ENCODE measurements at places on chromosomes 4 and X.

DNA sequence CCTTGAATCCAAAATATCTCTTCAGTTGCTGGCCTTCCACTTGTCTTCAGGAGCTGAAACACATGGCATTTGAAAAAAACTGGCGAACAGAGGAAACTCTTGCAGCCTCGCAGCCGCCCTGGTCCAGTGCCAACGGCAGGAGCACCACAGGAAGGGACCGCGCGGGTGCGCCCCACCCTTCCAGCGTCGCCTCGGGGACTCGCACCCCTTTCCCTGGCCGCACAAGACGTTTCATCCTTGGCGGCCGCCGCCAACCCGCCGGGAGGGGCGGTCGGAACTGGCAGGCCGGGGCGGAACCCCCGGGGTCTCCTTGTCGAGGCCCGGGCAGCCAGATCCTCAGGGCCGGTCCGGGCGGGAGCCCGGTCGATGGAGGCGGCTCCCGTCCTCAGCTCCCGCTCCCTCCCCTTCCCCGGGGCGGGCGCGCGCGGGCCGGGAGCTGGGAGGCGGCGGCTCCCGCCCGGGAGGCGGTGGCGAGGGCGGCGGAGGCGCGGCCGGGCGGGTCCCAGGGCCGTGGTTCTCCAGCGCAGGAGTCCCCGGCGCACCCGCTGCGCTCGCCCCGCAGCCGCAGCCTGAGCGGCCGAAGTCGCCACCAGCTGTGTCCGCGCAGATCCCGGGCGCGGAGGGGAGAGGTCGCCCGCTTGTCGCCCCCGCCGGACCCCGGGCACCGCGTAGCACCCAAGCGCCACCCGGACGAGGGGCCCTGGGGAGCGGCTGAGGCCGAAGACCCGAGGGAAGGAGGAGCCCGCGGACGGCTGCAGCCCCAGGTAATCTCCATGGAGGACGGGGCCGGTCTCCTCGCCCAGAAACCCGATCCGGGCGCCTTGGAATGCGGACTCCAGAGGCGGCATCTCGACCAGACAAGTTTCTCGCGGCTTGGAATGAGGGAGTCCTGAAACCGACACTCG, 886 bp upstream of the NDST3 start:
- DNase-seq, result peak; percentile 75

DNA sequence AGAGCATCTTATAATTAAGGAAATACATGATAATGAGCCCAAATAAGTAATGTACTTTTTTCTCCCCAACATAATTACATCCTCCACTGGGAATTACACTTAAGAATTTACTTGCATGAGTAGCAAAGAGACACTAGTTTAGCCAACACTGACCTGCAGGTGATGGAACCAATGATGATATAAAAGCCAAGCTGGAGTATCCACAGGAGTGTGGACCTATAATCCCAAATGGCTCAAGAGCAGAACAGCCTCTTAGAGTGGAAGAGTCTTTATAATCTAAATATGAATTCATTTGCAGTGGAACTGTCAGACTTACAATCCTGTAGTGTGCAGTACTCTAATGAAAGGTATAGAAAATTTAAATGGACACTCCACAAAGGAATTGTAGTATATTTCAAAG, 22.2 kb downstream of the WDR19 start:
- no peak for DNase-seq

DNA sequence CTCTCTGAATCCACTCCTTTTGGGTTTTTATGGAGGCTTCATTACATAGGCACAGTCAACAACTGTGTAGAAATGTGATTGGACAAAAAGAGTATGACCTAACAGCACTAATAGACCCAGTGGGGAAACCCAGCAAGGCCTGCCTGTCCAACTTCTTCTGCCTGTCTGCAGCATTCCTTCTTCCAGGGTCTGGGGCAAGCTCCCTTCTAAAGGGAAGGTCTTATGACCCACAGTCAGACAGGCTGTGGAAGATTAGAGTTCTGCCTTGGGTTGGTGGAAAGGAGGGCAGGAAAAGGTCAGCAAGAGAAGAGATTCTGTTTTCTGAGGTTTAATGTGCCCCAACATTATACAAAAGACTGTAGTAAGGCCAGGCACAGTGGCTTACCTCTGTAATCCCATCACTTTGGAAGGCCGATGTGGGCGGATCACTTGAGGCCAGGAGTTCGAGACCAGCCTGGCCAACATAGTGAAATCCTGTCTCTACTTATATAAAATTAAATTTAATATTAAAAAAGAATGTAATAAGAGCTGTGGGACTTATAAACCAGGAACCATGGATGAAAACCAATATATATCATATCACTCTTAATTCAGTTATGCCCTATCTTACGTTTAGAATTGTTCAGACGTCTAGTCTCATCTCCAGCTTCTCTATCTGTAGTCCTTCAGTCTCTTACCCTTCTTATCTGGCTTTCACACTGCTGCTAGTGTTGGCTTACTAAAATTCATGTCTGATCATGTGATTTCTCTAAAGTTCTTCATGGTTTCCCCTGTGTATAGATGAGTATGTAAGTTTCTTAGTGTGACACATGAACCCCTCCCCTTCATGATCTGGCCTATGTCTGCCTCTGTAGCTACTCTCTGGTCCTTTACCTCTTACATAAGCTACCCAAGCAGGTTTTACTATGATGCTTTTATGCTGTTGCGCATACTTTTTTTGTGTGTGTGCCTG, 6.2 kb downstream of the CLCN3 start:
- peak; percentile 95 for DNase-seq

DNA sequence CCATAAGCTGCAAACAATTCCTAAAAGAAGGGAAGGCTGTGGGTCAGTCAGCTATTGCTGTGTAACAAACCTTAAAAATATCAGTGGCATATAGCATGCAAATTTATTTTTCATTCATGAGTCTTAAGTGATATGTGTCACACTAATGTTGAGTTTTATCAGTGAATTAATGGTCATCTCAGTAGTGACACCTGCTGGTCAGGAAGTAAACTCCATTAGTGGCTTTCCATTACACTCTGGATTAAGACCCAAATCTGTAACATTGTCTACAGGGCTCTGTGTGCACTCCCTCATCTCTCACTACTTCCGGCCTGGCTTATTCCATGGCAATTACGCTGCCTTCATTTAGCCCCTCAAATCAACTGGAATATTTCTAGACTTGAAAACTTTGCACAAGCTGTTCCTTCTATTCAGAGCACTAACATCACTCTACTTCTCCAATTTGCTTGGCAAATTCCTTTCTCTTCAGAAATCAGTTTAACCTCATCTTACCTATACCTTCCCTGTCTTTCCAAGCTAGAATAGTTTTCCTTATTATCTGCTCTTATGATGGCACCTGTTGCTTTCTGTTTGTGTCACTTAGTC, 217.3 kb upstream of the TAPT1 start:
- DNase-seq, result peak; percentile 77

DNA sequence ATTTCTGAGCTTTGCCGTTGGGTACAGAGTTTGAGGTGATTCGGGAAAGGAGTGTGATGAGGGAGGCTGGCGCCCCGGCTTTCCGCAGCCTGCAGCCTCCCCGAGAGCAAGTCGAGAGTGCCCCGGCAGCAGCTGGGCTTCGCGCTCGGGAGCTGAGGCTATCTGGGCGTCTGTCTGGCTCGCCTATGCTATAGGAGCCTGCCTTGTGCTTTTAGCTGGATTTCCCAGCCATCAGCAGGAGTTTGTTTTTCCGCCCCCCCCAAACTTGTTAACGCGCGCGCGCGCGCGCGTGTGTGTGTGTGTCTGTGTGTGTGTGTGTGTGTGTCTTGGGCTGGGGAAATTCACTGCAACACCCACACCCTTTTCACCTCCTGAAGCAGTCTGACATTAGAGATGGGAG, 765 bp upstream of the DGKK start:
- no peak for DNase-seq

GRCh38 chr4:14254252-14254651, 626.7 kb upstream of the BOD1L1 start:
- DNase-seq, result peak; percentile 63

DNA sequence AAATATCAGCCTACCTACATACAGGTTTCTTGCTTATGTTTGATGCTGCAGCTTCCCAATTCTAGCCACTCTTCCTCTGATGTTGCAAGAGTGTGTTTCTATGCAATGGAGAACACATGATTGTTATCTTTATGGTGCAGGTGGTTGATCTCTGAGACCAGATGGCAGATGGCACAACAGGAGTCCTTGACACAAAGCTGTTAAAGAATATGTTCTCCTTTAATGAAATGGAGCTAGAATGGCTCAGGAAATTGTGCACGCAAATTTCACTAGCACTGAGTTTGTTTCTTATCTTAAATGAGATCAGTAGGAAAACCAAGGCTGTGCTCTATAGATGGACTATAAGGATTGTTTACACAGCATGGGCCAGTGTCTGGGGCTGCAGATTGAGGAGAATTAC, 29.9 kb upstream of the TTC29 start:
- peak; percentile 54 for DNase-seq

GRCh38 chrX:56978172-56978571, 17.2 kb downstream of the SPIN3 start:
- DNase-seq, result peak; percentile 66

All from hematopoietic multipotent progenitor cell treated with erythropoietin and hydrocortisone succinate and interleukin-3 and kit ligand, for 6 days (in vitro differentiated cells).